Activated CD4-positive, alpha-beta memory T cell treated with anti-CD3 and anti-CD28 coated beads, Interleukin-2, amount 10 ng/mL, durations not matched to agents 7 days and 5 days (primary cell): ENCODE measurements at places on chromosomes 2 and 18. TPM values are rescaled to one million over a fixed set of nuclear protein-coding genes. Genes with fewer than 3 reads are reported as not detected.

The NEURL3 gene
- total RNA-seq: 0.78 TPM

DNA sequence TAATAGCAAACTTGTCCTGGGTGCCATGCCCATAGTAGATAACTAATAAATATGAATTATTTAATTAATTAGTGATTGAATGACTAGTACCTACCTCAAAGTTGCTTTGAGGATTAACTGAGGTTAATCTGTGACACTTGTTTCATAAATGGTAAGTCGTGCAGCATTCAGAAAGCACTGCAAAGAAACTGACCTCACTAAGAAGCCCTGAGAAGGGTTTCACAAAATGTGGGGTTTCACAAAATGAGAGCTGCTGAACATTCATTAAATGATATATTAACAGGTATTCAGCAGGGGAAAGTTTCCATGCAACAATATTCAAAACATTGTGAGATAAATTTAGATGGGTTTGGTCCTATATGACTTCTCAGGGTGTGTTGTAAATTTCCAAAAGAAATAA lies 236.2 kb downstream of the OSR1 start:
- no peak for DNase-seq

- no peak for DNase-seq
These were observed 25.9 kb downstream of the STPG4 start for GRCh38 chr2:47129191-47129706.

- DNase-seq: no peak
These were observed 103.7 kb downstream of the LPIN1 start for GRCh38 chr2:11850082-11850481.

The CHN1 gene
- 1.5 TPM for total RNA-seq

DNA sequence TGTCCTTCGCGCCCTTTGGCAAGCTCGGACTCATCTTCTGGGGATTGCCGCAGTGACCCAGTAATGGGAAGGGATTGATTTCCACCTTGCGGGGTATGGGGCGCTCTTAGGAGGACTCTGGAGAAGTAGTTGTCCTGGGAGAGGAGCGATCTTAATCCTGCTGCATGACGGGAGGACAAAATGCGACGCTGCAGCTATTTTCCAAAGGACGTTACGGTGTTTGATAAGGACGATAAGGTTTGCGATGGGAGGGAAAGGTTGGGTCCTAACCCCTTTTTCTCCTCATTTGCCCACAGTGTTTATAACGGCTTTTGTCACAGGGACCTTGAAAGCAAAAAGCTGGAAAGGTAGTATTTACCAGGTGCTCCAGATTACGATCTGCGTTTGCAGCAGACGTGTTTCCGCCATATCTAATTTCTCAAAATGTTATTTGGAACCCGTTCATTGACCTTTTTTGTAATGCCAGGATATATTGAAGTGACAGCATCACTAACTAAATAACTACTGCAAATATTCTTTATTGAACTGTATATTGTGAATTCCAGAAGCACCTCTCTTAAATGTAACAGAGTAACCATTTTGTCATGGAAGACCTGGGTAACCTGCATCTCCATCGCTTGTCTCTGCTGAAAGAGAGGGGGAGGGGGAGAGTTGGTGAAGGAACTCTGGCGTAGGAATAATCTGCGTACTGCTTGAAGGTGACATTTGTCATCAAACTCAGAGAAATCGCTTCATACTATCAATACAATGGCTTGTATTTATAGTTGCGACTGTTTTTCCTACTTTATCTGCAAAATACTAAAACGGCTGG lies 590 bp downstream of the MDH1 start:
- DNase-seq: no peak

DNA sequence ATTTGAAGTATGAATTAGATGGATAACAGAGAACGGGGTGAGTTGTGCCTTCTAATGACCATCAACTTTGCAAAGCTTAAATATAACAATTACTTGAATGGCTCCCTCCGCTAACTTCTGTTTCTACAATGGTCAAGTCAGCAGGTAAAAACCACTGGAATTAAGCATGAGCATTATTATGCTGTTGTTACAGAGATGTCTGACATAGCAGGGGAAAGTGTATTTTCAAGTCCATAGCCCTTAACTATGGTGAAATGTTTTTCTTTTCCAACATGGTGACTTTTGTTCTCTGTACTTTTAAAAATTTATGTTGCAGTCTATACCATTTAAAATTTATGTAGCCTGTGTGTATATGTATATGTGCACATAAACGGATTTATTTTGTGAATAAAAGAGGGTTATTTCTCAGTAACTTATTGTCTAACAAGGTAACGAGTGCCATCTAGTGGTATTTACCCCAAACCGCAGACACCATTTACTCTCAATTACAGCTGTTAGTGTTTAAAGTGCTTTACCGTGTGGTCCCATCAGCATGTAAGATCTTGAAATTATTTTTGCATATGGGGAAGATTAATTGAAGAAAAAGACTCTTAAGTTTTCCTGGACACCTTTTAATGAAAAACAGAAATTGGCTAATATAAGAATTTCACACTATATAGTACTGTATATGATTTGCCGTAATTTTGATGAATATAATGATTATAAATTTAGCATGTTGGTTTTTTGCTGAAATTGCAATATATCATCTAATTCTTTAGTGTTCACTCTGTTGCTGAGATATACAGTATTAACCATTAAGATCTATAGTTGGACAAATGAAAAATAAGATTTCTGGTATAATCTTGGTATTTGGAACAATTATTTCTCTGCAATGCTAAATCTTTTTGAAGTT lies 78.2 kb downstream of the UBE2E3 start:
- DNase-seq: peak; percentile 26

The ARHGEF33 gene
- 0.28 TPM for total RNA-seq

DNA sequence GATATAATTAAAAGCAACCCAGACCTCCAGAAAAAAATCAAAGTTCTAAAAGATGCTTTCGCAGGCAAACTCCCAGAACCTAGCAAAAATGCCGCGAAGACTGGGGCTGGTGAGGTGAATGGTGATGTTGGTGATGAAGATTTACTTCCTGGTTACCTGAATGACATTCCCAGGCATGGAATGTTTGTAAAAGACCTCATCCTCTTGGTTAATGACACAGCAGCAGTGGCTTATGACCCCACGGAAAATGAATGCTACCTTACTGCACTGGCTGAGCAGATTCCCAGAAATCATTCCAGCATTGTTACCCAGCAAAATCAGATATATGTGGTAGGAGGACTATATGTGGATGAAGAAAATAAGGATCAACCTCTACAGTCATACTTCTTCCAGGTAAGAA lies 994 bp downstream of the KLHL41 start:
- no peak for DNase-seq

DNA sequence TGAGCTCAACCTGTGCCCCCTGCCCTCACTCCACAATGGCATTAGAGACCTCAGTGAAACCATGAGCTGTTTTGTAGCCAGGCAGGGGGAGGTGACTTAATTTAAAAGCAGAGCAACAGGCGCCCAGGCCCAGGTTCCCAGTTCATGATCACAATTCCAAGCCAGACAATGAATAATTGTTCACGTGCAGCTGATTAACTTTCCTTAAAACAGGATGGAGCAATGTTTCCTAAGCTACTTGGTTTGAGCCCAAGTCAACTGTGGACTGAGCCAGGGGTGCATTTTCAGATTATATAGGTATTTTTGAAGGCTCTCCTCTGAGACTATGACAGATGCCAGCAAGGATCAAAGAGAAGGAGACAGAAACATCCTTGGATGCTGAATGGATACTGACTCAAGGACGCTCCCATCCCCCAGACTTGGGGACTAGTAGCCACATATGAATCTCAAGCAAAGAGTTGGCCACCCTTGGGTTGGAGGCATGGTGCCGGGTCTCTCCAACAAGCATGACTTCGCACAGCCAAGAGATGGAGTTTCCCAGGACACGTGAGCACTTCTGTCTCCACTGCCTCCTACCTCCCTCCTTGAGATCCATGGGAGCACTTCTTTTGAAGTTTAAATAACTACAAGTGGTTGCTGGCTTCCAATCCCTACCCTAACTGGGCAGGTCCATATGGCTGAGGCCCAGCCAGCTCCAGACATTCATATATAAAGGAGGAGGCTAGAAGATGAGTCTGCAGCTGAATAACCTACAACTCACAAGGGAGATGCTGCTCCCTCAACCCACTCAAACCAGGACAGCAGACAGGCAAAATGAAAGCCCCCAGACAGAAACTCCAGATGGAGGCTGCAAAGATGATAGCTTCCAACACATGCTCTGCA lies 12.7 kb downstream of the SMAD7 start:
- no peak for DNase-seq

DNA sequence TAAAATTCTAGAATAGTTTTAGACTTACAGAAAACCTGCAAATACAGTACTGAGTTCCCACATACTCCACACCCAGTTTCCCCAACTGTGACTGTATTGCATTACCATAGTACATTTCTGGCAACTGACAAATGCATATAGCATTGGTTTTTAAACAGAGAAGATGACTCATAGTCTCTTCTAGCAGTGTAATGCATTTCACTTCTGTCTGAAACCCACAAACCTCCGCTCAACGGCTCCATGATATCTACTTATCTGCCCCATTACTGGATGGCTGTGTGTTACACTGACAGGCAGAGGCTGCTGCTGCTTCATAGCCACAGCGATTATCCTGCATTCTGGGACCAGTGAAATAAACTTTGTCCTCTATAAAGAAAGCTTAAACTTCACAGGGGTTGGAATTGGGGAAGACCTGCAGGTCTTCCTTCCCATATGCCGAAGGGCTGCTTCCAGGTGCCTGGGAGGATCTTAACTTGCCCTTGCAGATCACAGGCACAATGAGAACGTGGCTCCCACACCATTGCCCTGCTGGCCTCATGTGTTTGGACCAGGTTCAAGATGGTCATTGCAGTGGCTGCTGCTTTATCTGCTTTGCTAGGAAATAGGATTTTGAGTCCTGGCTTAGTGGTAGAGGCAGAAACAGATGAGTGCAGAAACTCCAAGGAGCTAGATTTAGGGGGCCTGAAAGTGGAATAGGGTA lies 742.6 kb upstream of the HS6ST1 start:
- DNase-seq: no peak

The VWA3B gene
- total RNA-seq: not detected

The CRYGB gene
- not detected for total RNA-seq

The AMMECR1L gene
- 14.3 TPM for total RNA-seq

DNA sequence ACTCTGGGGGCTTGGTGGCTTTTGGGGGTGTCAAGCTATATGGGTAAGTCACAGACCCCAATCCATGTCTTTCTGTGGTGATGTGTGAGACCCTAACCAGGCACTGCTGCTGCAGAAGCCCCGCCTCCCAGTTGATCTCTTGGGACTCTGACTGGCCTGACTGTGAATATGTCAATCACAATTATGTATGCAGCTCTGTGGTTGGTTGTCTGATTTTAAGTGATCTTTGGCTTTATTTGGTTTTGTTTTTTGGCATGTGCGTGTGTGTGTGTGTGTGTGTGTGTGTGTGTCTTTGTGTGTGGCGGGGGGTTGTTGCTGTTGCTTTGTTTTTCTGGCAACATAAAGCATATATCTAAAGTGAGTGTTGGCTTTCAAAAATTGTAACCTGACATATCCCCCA lies 78.5 kb upstream of the GLS start:
- no peak for DNase-seq

- DNase-seq: no peak
These were observed 121.7 kb downstream of the ZNF516 start for GRCh38 chr18:76373297-76373696.

- no peak for DNase-seq
These were observed 42.4 kb downstream of the ST3GAL5 start for GRCh38 chr2:85846411-85846810.
